NCI-H187 treated with DMSO at 0.1 percent for 48 hours (cell line): ENCODE measurements at places on chromosomes 7 and 10.

DNA sequence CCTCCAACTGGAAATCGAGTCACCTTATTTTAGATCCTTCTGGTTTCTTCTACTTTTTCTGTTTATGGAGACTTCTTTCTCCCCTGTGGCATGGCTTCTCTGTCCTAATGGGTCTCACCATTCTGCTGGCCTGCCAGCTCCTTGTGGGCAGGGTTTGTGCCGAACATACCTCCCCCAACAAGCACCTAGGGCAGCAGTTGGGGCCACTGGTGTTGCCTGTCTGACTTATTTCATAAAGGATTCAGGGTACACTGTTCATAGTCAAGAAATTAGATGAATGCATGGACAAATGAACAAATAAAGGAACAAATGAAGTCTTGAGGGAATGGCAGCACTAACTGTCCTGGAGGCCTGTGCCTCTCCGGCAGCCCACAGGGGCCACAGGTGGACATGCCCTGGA, 55.6 kb upstream of the DOCK1 start:
- no peak for DNase-seq

DNA sequence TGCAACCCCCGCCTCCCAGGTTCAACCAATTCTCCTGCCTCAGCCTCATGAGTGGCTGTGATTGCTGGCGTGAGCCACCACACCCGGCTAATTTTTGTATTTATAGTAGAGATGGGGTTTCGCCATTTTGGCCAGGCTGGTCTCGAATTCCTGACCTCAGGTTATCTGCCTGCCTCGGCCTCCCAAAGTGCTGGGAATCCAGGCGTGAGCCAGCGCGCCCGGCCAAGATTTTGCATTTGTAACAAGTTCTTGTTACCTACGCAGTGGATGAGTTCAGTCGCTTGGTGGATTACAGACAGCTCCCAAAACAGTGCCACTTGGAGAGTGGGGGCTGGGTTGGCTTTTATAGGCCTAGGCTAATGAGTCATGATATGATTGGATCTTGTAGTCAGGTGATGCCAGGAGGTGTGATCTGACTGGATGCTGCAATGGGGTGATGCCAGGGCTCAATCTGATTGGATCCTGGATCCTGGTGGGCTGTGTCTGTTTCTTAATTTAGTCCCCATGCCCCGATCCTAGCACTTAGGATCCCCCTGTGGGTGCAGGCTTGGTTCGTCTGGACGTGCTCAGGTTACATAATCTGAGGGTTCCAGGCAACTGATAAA, 20.3 kb downstream of the SBDS start:
- no peak for DNase-seq

GRCh38 chr10:67250686-67251085, 324.9 kb downstream of the LRRTM3 start:
- DNase-seq = no peak

GRCh38 chr10:110723224-110723891, 79.2 kb downstream of the RBM20 start:
- no peak for DNase-seq
